ENCODE measurements at places on chromosomes 1 and 21.
A peak's percentile ranks its signal among the peaks of the same experiment; 100 is the strongest.

GRCh38 chr21:31220575-31220974, 123.5 kb downstream of the TIAM1 start:
- no peak for DNase-seq

GRCh38 chr1:89708751-89709375, 75.9 kb downstream of the LRRC8C start:
- no peak for DNase-seq

DNA sequence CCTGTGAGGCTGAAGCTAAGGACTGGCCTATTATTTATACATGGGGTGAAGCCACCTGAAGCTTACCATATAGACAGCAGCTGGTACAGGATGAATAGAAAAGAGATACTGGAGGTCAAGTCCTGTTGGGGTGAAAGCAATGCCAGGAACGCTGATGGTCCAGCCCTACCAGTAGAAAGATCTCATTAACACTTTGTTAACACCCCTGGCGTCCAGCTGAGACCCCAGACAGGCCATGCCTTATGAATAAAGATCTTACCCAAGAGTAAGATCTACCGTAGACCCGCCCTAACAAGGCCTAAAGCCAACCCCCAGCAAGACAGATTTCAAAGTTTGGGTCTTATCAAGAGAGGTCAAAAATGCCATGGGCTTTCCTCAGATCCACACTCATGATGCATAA, 34.7 kb downstream of the ST3GAL3 start:
- no peak for DNase-seq

- peak; percentile 21 for DNase-seq
Observed at GRCh38 chr1:207579436-207579799, 65.5 kb upstream of the CR1L start.

GRCh38 chr1:54080598-54081049, 27.2 kb downstream of the TCEANC2 start:
- no peak for DNase-seq

DNA sequence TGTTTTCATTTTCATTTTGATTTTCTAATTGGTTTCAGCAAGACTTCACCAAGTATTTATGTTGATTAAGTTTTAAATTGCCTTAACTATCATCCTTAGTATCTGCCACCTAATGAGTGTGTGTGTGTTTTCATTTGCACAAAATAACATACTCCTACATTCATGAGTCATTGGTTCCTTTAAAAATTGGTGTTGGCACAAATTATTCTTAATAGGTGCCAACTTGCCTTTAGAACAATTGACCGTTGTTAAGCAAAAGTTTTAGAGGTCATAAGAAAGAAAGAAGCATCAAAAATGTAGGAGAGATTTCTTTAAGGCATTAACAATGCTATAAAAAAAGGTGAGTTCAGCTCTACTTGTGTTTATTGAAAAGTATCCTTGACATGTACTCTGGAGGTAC, 77.5 kb downstream of the FNBP1L start:
- no peak for DNase-seq

DNA sequence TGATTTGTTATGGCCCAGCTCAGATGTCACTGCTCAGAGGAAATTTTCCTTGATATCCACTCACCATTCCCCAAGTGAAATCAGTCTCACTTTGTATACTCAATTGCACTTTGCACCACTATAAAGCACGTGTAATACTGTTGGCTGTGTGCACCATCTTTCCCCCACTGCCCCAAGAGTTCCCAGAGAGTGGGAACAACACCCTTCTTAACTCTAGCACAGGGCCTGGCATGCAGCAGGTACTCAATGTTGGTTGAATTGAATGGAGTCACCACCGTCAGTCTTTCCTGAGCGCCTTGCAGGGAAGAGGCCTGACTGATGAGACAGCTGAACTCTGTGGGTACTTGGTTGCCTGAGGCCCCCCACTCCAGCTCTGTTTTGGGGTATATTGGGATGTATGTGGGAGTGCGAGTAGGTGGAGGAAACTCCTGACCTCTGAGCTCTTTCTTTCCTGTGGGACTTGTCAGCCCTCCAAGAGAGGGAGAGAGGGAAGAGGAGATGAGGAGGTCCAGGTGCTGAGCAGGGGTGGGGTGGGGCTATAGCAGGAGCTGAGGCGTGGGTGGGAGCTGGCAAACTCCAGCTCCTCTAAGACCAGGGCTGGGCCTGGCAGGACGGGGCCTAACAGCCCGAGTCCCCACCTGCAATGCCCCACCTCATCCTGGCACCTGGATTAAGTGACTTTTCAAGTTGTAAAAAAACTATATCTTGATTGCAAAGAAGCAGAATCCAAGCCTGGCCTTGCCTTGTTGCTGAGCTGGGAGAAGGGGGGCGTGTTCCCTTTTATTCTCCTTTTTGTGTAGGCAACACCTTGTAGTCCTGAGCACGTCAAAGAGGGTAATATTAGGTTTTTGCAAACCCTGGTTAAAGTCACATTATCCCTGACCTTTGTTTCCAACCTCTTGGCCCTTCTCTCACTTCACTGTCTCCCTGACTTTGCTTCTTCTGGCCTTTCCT, 19.4 kb upstream of the WASF2 start:
- no peak for DNase-seq

- DNase-seq: no peak
Observed at GRCh38 chr1:109655615-109656519, at the start of gene GSTM4. Gene GSTM4 (plus strand): TSS chr1:109656099. CDS start chr1:109656390, 291 bp downstream.

DNA sequence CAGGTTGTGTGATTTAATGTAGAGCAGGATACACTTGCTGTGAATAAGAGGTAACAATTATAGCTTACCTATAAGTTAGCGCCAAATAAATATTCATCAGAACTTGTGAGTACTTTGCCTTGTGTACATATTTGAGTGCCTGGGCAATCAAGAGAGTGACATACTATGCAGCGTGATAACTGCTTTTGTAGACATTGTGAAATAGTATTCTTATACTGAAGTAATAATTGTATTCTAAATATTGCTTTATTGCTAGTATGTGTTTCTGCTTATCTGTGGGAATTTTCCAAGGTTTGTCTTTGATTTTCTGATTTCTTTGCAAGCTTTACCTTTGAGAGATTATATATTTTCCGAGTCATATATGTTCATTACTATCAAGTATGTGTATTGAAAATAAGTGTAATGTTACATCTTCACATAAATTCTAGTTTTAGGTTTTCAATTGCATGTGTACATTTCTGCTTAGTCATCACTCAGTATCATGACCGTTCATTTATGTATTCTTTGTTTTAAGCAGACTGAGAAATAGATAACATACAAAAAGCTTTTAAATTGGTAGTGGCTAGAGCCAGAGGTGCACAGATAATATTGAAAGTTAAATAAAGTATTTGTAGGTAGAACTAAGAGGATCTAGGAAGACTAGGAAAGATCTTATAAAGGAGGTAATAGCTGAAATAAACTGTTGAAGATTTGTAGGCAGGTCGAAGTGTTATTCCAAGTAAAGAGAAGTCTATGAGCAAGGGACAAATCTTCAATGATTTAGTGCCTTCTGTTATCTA, 19.5 kb downstream of the USP25 start:
- DNase-seq: no peak

DNA sequence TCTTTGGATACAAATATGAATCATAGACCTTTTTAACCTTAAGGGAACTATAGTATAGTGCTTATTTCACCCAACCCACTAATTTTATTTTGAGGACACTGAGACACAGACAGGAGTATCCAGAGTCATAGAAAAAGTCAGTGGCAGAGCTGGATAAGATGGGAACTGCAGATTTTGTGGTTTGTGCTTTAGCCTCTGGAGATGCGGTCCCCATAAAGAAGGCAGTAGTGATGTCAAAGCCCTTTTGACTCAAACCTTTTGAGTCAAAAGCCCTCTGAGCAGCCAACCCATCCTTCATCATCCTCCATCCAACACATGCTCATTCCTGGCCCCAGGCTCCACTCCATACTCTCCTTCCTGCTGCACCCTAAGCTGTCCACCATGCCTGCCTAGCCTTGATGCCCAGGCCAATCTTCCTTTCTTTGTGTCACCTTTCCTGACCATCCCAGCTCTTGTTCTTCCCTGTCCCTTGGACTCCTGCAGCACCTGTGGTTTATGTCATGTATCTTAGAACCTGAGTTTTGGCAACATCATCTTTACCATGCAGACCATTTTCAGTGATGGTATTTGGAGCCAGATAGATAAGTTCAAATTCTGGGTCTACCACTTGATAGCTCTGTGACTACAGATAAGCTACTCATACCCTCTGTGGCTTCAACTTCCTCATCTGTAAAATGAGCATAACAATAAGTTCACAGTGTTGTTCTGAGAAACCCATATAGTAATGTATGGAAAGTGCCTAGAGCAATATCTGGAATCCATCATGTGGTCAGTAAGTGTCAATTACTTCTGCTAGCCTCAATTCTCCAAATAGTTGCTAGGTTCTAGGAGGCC, 20.1 kb downstream of the SLAMF1 start:
- DNase-seq: no peak

DNA sequence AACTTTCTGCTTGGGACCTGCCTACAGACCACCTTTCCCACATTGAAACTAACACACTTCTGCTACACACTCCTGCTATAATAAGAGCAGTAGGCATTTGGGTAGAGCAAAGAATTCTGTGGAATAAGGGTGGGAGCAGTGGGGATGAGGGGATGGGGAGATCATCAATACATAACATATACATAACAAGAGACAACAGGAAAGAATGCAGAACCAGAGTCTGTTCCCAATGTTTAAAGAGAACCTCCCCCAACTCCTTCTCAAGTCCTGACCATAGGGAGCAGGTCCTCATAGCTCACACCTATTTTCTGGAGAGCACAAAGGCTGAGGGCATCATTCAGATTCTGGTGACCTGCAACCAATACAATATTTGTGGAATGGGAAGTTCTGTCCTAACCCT, 121.6 kb upstream of the BARHL2 start:
- no peak for DNase-seq

DNA sequence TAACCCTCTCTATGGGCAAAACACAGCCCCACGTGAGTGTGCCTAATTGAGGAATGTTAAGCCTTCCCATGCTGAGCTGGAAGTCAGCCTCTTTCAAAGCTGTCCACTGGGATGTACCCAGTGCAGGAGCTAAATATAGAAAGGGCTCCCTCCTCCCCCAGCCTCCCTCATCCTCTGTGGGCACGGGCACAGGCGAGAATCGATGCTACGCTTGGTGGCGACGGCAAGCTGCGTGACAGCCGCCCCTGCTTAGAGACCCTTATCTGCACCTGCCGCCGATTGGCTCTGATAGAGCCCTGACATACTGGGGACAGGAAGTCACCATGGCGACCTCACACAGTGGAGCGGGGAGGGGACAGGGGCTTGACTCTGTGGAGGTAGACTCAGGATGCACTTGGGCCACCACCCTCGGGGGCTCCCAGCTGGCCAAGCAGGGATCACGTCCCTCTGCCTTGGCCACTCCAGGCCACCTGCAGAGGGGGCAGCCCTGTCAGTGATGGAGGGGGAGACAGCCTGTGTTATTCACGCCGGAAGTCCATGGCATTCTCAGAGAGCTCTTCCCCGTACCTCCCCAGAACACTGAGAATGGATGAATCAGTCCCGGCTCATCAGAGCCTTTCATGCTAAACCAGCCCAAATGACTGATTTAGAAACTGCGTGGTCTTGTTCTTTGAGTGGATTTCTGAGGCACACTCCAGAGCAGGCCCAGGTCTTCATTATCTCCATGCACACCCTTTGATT, 84.8 kb downstream of the KCND3 start:
- DNase-seq: no peak

- no peak for DNase-seq
Observed at GRCh38 chr1:168469690-168470089, 74.1 kb downstream of the XCL2 start.

DNA sequence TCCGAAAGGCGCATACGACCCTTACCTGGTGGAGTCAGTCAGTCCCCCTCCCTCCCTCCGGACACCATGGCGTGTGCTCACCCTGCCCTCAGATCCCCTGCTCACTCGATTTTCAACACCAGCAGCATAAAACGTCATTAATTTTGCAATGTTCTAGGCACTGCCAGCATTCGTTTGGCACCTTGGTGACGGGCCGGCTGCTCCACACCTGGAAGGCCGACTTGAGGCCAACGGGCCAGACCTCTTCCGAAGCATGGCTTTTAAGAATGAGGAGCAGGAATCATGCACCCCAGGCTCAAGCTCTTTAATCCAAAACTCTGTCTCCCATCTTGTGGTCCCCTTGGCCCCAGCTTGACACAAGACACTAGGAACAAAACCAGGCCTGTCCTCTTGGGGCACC, 33.1 kb downstream of the NPHP4 start:
- DNase-seq: no peak

- no peak for DNase-seq
Observed at GRCh38 chr1:29124366-29125236, 898 bp upstream of the TMEM200B start.

DNA sequence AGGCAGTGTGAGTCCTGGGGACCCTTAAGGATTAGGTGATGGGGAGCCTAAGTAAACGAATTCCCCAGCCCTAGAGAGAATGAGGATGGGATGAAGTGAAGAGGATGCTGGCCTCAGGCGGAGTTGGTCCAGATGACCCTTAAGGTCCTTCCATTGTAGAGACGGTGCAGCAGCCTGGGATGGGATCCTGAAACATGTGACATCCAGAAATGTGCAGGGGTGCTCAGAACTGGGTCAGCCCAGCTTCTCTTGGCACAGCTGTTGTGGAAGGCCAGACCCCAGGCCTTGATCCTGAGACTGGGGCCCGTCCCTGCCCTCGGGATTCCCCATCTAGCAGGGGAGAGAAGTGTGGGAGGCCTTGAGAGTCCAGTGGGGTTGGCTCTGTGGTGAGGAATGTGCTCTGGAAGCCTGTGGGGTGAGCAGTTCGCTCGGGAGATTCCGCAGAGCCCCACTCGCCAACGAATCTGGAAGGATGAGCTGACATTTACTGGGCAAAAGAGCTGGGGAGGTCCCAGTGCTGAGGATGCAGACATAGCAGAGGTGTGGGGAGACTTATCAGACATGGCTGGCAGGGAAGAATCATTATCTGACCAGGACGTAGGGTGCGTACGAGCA, 28.1 kb downstream of the A3GALT2 start:
- DNase-seq: no peak

GRCh38 chr1:17281775-17282181, 26.2 kb upstream of the PADI4 start:
- DNase-seq: no peak

- DNase-seq: no peak
Observed at GRCh38 chr1:12271033-12271432, 41.2 kb downstream of the VPS13D start.

DNA sequence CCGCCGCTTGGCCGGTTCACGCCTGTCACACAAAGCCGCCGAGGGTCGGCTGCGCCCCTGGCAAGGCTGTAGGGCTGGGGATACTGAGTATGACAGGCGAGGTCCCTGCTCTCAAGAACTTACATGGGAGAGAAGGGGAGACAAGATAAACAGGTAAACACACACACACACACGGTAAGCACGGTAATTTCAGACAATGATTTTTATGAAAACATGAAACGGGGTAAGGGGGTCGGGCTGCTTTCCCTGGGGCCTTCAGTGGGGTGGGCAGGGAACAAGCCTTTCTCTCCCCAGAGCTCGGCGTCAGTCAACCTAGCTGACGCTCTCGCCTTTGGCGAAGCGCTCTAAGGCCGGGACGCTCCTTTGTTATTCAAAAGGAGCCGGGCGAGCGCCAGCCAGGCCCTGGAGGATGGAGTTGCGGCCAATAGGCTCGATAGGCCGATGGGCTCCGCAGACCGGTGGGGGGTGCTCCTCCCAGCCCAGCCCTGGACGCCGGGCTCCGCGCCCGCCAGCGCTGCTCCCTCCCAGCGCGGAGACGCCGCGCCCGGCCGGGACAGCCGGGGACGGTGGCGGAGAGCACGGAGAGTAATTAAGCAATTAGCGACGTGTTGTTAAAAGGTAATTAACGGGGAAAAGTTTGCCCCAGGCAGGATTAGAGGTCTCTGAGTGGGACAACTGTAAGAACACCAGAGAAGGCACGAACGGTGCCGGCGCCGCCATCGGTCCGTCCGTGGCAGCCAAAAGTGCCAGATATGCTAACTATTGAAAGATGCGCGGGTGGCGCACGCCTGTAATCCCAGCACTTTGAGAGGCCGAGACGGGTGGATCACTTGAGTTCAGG, 950 bp upstream of the INKA2 start:
- peak; percentile 41 for DNase-seq
